Brain microvascular endothelial cell (primary cell): ENCODE measurements at places on chromosomes 3 and 15.

GRCh38 chr3:7082244-7082643 is 221.3 kb downstream of the GRM7 start:
- DNase-seq, result no peak

- DNase-seq, result no peak
Observed at GRCh38 chr3:13322324-13322723, 97.8 kb downstream of the NUP210 start.

GRCh38 chr3:63990204-63990603 is 33.1 kb downstream of the PSMD6 start:
- DNase-seq, result no peak

GRCh38 chr3:79245284-79246138 is 522.3 kb downstream of the ROBO1 start:
- no peak for DNase-seq

DNA sequence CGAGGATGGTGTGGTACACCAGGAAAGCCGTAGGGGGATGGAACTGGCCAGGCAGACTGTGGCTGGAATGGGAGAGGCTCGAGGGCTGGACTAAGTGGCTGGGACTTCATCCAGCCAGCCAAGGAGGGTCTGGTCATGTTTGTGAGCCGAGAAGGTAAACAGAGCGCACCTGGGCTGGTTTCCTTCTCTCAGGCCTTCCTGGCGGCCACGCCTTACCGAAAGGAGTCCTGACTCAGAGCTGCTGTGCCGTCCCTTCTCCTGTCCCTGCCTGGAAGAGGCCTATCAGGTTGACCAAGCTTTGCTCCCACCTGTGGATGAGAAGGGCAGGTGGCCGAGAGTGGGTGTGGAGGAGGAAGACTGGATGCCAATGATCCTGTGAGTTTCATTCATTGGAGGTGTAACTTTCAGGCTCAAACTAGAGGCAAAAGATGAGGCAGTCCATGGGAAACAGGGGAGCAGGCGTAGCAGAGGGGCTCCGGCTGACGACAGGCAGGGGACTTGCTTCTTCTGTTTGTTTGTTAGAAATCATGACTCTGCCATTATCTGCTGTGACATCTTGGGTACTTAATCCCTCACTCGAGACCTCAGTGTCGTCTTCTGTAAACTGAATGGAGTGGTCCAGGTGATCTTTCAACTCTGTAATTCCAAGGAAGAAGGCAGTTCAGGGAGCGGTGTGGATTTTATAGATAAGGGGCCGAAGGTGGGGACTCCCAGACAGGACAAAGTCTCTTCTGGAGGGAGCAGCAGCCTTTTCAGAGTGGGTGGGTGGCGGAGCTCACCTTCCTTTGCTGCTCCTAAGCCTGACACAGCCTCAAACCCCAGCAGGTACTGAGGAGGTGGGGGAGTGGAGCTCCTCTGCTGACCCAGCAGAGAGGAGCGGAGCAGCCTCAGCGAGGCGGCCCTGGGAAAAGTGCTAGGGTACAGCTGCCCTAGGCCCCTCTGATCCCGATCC is 71.8 kb upstream of the GATM start:
- no peak for DNase-seq

DNA sequence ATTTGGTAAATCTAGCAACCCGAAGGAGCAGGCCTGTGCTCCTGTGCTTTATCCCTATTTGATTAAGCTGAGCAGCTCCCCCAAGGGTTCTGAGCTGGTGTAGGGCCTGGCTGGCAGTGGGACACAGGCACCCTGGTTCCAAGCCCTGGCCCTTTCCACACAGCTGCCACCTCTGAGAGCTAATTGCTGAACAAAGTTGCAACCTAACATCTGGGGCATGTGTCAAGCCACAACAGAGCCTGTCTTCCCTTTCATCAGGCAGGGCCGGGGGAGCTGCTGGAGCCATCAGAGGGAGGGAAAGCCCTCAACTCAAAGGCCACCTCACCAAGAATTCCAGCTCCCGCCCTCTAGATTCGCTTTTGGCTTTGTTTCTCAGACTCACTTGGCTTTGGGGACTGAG is 17.1 kb upstream of the MRPS22 start:
- no peak for DNase-seq

GRCh38 chr15:28909958-28910500 is 24.3 kb downstream of the APBA2 start:
- DNase-seq, result no peak

- DNase-seq, result no peak
Observed at GRCh38 chr3:62873761-62874710, 1.2 kb downstream of the CADPS start.

- peak; percentile 95 for DNase-seq
Observed at GRCh38 chr3:151305060-151305774, 11.4 kb downstream of the GPR87 start.

DNA sequence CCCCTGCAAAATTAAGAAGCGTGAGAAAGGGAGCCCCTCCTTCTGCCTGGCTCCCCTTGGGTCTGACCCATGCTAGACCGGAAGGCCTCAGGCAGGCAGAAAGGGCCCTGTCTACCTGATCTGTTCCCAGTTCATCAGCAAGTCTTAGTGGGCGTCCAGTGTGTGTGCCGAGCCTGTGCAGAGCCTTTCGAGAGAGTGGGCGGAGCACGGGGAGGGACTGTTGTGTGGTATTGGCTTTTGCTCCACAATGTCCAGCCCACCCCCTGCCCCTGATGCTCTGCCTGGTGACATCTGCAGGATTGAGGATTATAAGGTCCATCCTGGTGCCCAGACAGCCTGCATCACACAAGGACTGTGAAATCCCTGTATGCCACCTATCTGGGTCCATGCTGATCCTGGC is 82.9 kb downstream of the CHDH start:
- DNase-seq, result no peak

- DNase-seq, result no peak
Observed at GRCh38 chr15:45657254-45657653, 22.4 kb downstream of the SQOR start.

DNA sequence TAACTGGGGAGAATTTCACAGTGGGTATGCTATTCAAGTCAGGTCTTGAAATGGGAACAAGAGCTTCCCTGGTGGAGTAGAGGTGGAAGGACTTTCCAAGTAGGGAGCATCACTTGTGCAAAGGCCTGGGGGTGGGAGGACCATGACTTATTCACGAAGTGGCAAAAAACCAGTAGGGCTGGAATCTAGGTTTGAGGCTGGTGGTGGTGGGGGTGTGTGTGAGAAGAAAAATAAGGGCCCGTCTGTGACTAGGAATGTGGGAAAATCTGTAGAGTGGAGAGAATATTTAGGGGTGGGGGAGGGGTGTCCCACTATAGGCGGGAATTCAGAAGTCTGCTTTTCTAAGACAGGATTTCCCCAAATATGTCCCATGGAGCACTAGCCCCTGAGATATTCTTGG is 271.9 kb upstream of the TBL1XR1 start:
- DNase-seq, result no peak

- no peak for DNase-seq
Observed at GRCh38 chr15:77671362-77672056, 38.8 kb upstream of the LINGO1 start.

DNA sequence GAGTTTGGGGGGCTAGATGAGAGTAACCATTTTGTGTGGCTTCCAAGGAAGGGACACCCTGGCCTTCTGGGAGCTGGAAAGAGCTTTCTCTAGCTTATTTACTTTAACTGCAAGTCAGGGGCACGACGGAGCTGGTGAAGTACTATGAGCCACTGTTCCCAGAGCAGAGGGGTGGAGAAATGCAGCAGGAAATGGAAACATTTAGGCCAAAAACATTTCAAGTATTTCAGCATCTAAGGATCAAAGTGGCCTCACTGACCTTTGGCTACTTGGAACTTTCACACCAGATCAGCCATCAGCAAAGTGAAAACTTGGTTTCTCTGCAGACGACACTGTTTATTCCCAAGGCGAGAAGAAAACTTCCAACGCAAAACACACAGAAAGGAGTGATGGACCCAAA is 7.9 kb downstream of the DGKG start:
- no peak for DNase-seq

DNA sequence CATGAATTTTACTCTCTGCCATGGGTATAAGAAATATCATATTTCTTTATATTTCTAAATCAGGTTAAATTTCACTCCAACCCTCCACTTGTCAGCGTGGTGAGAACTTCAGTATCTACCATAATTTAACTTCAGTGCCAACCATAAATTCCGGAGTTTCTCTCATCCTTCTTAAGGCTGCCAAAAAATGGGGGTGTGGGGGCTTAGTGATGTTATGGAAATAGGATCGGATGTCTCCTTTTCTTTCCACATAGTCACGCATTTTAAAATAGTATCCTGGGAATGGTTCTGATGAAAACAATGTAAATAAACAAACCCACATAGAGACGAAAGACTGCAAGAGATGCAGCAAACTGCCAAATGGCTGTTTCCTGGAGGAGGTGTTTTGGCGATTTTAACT is 12.9 kb upstream of the FAM3D start:
- DNase-seq, result no peak

DNA sequence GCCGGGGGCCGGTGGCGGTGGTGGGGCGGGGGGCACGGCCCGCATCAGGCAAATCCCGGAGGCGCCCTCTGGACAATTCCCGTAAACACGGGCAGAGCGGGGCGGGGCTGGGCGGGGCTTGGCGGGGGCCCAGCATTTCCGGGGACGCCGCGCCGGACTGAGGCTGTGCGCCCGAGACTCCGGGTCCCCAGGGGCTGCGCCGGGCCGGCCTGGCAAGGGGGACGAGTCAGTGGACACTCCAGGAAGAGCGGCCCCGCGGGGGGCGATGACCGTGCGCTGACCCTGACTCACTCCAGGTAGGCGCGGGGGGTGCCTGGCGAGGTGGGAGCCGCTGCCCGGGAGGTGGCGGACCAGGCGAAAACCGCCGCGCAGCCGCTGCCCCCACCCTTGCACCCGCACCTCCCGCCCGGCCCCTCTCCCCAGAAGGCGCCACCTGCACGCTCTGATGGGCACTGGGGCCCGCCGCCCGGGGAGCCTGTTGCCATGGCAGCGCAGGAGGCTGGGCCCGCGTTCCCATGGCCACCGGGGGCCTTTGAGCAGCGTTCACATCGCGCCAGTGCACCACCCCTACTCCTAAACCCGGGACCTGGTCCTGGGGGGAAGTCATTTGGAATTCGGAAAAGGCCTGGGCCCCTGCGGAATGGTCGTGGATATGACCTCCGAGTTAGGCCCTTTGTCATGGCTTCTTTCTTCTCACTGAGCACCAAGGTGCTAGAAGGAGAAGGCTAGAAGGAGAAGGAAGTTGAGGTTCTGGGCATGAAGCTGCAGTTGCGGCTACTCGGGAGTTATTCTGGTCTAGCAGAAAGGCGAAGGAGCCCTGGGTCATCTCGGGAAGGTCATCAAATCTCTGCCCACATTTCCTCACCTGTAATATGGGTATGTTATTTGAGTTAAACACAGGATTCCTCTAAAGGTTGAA is 16.1 kb upstream of the SEMA4B start:
- no peak for DNase-seq

DNA sequence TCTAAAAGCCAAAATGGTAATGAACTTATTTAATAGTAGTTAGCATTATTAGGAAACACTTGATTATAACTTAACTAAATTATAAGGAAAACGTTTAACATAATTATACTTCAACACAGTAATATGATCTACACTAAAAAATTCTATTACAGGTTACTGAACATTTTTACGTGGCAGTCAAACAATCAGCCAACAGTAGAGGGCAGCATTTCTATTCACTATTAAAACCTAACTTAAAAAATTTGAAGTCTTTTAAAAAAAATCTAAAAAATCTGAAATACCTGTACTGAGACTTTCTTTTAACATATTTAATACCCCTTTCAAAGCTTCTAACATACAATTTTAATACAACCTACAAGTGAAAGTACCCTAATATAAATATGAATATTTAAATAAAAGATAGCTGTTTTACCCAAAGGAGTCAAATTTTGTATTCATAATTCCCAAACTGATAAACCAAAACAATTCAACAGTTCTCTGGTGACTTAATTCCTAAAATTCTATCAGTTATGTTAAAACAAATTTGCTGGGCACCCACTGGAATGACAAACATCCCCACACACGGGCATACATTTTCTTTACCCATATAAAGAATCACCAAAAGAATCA is 41.5 kb downstream of the DLG1 start:
- peak; percentile 45 for DNase-seq

GRCh38 chr3:9704347-9705322 is 1.0 kb downstream of the CPNE9 start:
- no peak for DNase-seq

GRCh38 chr3:37591116-37591781 is 270.4 kb upstream of the CTDSPL start:
- DNase-seq, result no peak

DNA sequence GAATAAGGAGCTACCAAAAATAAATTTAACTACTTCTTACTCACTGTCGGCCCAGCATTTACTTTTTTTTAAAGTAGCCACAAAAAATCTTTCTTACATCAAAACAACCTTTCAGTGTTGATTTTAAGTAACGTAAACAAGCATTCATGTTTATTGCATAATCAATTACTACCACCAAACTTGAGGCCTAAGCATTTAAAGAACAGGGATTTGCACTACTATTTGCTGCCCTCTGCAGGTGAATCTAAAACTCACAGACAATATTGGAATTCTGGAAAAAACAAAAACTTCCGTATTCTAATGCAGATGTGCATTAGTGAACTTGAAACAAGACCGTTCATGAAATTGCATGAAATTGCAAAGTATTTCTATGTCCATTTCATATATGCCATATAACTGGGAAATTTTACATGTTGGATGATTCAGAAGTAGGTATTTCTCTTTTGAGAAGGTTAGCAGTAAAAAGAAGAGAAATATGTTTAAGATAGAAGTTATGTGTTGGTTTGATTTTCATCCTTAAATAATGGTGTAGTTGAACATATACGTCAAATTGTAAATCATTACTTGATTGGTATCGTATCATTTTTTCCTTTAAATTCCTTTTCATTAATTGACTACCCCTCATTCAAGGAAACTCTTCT is 55.6 kb downstream of the CGGBP1 start:
- DNase-seq, result peak; percentile 44

GRCh38 chr15:31262901-31263671 is 63.5 kb upstream of the KLF13 start:
- no peak for DNase-seq

DNA sequence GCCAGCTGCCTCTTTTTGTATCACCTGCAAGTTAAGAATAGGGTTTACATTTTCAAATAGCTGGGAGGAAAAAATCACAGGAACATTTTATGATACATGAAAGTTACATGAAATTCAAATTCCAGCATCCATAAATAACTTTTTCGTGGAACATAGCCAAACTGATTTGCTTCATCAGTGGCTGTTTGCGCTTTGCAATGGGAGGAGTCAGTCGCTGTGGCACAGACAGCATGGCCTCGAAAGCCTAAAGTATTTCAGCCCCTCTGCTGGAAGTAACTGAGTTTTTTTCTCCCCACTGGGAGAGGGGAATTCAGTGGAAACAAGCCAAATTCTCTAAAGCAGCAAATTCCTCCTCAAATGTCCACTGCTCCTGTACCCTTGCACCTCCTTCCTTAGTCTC is 271.9 kb downstream of the SUCLG2 start:
- peak; percentile 16 for DNase-seq
